ENCODE measurements at places on chromosomes 6 and 20.

GRCh38 chr20:32986331-32986966 is 17.8 kb downstream of the SUN5 start:
- no peak for DNase-seq

GRCh38 chr6:2111162-2111677 is 134.2 kb downstream of the GMDS start:
- DNase-seq: no peak

DNA sequence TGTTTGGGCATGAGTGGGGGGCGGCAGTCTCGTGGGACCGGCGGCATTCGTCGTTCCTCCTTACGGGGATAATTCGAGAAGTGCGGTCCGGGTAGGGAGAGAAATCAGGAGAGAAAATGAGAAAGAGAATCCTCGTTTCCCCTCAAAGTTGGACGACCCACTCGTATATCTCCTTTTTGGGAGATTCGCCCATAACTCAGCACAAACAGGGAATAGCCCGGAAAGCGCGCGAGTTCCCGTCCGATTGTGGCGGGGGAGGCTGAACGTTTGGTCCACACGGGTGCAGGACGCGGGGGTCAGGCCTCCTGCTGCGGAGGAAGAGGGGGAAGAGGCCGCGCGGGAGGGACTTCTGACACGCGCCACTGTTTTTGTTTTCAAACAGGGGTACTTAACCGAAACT is 42.4 kb downstream of the POPDC3 start:
- DNase-seq: no peak

DNA sequence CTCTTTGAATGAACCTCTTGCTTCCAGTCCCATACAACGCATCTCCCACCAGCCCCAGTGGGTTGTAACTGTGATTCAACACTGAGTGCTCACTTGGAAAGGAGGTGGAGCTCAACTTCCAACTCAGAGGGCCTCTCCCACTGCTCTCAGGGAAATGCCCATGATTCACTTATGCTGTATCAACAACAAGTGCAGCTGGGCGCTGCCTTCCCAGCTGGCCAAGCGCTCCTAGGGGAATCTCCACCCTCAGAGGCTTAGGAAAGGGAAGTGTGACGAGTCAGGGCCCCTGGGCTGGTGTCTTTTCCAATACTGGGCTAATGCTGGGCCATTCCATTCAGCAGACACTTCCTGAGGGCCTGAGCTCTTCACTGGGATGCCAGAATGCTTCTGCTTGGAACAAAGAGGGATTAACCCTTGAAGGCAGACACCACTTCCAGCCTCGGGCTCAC is 8.1 kb upstream of the OCSTAMP start:
- no peak for DNase-seq

DNA sequence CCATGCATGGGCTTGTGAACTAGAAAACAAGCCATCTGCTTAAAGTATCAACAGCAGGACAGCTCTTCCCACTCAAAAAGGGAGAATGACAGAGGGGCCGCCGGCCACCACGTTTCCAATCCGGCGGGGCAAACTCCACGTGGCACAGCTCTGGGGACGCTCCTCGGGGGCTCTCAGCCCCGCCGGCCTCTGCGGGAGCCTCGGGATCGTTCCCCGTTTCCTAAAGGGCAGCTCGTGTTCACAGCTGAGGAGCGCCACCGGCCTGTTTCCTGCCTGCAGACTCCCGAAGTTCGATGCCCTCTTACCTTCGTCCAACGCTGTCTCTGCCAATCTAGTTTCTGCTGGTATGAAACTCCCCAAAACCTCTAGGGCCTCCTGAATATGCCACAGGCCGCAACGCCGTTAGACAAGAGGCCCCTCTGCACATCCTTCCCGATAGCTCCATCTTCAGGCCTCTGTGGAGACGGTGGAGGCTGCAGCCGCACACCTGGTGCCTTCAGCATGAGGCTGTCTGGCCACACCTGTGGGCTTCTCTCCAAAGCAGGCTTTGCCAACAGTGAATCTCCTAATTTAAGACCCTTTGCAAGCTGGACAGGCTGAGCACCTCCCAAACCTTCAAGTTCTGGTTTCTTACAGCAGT is 46.5 kb downstream of the KCNQ2 start:
- no peak for DNase-seq

DNA sequence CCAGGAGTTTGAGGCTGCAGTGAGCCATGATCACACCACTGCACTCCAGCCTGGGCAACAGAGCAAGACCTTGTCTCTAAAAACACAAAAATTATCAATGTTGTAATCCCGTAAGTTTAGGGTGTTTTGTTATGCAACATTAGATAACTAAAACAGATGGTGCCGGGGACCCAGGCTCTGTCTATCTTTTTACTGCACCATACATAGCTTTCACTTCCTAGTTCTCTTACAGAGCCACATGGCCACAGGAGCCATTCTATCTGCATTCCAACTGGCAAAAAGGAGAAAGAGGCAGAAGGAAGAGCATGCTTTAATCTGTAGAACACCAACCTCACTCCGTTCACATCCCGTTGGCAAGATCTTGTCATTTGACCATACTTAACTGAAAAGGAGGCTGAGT is 5.4 kb upstream of the TCF15 start:
- DNase-seq: no peak

GRCh38 chr6:43075670-43076463 is at the start of gene PTK7:
PTK7 (plus strand) TSS chr6:43076314; CDS start chr6:43076489, 175 bp downstream.
- DNase-seq: peak; percentile 63

DNA sequence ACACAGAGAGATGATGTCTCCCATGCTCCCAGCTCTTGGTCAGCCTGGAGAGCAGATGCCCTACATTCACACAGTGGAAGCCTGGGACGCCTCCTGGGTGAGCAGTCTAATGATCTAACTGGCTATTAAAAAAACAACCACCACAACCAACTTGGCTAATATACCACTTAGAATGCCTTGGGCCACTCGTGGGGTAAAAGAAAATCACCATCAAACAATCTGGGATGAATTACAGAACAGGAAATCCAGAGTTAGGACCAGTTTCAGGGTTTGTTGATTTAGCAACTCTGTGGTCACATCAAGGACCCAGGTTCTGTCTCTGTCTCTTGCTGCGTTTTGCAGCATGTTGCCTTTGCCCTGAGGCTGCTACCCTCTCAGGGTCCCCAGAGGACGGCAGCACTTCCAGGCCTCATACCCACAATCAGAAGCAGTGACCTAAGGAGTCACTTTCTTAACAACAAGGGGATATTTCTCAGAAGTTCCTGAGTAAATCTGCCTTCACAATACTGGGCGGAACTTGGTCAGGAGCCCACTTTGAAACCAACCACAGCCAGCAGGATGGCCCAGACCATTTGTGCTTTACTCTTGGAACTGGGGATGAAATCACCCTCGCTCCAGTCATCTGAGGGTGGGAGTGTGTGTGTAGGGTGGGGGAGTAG is 118.7 kb downstream of the CLIC5 start:
- no peak for DNase-seq

DNA sequence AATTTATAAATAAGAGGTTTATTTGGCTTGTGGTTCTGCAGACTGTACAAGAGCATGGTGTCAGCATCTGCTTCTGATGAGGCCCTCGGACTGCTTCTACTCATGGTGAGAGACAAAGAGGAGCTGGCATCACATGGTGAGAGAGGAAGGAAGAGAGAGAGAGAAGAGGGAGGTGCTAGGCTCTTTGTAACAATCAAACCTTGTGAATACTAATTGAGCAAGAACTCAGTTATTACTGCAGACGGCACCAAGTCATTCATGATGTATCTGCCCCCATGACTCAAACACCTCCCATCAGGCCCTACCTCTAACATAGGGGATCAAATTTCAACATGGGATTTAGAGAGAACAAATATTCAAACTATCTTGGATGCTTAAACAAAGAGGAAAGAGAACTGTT is 6.3 kb upstream of the SIRPG start:
- DNase-seq: no peak

DNA sequence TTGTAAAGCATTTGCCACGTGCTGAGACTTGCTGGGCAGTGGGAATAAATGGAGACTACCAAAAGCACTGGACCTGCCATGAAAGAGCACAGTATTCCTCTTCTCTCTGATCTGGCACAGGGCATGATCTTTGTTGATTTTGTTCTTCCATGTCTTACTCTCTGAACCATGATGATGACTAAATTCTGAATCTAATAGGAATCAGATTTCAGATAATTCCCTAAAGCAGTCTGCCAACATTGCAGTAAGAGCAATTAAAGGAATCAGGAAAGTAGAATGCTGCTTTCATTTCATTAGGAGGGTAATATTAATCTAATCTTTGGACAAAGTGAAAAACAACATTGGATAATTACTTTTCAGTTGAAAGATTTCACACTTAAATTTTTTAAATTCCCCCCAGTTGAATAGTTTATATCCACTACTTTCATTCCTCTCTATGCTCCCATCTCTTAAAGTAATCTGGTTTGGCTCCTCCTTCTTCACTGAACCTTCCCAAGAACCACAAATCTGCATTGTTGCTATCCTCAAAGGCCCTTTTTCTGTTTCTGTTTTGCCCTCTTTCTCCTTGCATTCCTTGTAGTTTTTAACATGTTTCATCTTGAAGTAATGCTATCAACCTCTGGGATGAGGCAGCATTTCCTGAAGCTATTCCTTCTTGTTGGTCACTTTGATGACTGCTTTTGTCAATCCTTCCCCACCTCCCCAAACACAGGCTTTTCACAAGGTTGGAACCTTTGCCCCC is 243.2 kb upstream of the TENT5A start:
- no peak for DNase-seq

DNA sequence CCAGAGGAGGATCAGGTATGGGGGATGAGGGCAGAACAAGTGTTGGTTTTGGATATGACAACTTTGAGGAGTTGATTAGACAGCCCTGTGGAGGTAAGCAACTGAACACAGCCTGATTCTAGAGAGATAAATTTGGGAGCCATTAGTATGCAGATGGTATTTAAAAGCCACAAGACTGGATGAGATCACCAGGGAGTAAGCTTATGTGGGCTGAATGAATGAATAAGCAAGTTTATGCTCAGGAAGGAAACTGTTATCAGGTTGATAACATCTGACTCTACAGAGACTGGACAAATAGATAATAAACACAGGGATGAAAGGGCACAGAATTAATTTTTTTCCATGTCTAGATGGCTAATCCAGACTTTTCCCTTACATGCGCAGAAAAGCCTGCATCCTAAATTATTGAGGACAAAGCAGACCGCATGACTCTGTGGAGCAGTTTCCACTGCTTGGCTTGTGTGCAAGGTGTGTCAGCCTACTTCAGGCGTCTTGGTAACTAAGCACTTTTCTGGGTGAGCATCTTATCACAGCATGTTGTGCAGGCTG is 150.6 kb downstream of the GJA10 start:
- no peak for DNase-seq

GRCh38 chr6:77987035-77987384 is 334.2 kb downstream of the MEI4 start:
- no peak for DNase-seq

- no peak for DNase-seq
These were observed 94.4 kb upstream of the SIRPA start for GRCh38 chr20:1800777-1801176.

- no peak for DNase-seq
These were observed 102.5 kb upstream of the SPACA1 start for GRCh38 chr6:87945181-87945580.

- no peak for DNase-seq
These were observed 157.9 kb downstream of the LY86 start for GRCh38 chr6:6746333-6746969.

GRCh38 chr6:14638906-14639761 is 521.6 kb downstream of the CD83 start:
- DNase-seq: peak; percentile 37

- DNase-seq: peak; percentile 11
These were observed 5.3 kb upstream of the BPIFB1 start for GRCh38 chr20:33277471-33278441.

DNA sequence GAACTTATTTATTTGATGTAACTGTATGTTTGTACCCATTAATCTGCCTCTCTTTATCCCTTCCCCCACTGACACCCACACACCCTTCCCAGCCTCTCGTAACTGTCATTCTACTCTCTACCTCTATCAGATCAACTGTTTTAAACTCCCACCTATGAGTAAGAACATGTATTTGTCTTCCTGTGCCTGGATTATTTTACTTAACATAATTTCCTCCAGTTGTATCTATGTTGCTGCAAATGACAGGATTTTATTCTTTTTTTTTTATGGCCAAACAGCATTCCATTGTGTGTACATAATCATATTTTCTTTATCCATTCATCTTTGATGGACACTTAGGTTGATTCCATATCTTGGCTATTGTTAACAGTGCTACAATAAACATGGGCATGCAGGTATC is 49.3 kb downstream of the PHACTR2 start:
- no peak for DNase-seq

- DNase-seq: no peak
These were observed 320.8 kb downstream of the SOX4 start for GRCh38 chr6:21914121-21914973.

DNA sequence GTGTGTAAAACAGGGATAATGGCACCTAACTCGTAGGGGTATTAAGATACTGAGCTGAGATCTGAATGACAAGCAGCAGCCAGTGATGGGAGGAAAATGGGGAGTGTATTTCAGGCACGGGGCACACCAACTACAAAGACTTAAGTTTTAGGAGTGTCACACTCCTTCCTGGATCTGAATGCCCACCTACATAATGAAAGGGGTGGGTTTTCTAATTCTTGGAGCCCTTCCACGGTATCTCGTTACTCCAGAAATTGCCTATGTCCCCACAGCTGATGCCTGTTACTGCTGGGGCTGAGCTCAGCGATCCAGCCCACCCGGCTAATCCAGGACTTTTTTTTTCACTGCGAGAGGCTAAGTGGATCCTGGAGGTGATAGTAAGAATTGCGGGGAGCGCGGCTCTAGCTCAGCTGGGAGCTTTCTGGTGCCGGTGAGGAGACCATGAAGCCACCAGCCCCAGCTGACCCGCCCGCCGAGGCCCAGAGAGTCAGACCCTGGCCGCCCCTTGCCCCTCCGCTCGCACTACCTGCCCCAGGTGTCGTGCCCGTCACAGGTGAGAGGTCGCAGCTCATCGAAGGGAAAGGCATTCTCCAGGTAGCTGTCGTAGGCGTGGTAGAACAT is 727 bp downstream of the EDEM2 start:
- no peak for DNase-seq

- DNase-seq: no peak
These were observed 1101.3 kb downstream of the GRIK2 start for GRCh38 chr6:102494808-102495207.

DNA sequence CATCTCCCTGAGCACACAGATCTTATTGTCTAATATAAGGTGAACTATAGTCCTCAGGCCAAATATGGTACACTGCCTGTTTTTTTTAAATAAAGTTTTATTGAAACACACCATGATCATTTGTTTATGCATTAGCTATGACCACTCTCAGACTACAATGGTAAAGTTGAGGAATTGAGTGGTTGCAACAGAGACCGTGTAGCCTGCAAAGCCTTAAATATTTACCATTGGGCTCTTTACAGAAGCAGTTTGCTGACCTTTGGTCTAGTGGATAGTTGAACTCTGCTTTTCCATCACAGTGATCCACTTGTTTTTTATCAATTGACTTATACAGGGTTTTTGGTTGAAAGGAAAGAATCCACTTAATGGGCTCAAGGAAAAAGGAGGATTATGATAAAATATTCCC is 27.3 kb upstream of the METTL24 start:
- no peak for DNase-seq

GRCh38 chr6:79612918-79613317 is 18.2 kb upstream of the SH3BGRL2 start:
- no peak for DNase-seq

- no peak for DNase-seq
These were observed 7.7 kb upstream of the SMIM13 start for GRCh38 chr6:11085758-11086435.
